ENCODE measurements at places on chromosomes 16 and 17.
A peak's percentile ranks its signal among the peaks of the same experiment; 100 is the strongest.

- no peak for DNase-seq
Observed at GRCh38 chr16:19583665-19584300, 28.3 kb downstream of the VPS35L start.

DNA sequence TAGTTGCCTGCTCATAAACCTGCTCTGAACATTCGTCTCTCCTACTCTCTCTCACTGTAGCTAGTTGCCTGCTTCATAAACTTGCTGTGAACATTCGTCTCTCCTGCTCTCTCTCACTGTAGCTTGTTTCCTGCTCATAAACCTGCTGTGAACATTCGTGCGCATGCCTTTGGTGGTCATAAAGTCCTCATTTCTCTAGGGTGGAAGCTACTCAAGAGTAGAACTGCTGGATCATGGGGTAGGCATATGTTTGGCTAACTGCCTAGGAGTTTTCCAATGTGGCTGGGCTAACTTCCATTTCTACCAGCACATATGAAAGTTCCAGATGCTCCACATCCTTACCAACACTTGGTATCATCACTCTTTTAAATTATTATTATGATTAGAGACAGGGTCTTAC, 174.6 kb upstream of the RPH3AL start:
- no peak for DNase-seq

GRCh38 chr16:60674241-60674640, 1362.0 kb downstream of the CDH8 start:
- DNase-seq: no peak

GRCh38 chr17:79135628-79136405, 61.2 kb downstream of the ENGASE start:
- DNase-seq: no peak

- DNase-seq: no peak
Observed at GRCh38 chr16:57639172-57639887, 10.9 kb downstream of the ADGRG1 start.

DNA sequence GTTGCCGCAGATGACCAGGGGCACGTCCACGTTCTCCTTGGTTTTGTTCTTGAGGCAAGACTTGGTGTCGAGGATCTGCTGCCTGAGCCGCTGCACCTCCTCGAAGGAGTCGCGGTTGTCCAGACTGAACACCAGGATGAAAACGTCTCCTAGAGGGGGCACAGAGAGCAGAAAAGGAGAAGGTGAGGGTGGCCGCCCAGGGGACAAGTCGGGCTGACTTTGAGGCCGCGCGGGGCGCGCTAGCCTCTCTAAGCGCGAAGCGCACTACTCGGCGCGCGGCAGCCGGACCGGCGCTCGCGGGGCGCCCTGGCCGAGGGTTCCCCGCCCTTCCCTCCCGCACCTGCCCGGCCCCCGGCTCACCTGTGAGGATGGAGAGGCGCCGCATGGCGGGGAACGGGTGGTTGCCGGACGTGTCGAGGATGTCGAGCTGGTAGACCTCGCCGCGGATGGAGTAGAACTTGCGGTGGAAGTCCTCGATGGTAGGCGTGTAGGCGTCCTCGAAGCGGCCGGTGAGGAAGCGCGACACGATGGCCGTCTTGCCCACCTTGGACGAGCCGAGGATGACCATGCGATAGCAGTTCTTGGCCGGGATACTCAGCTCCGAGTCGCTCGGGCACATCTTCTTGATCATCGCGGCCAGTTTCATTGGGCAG, 533 bp downstream of the RASD1 start:
- no peak for DNase-seq

GRCh38 chr17:77233635-77234334, 93.0 kb downstream of the SEC14L1 start:
- DNase-seq: no peak

GRCh38 chr17:21252796-21253645, at the start of gene NATD1:
Gene NATD1 (minus strand): TSS chr17:21253410. CDS start chr17:21253264, 146 bp downstream.
- DNase-seq: no peak

DNA sequence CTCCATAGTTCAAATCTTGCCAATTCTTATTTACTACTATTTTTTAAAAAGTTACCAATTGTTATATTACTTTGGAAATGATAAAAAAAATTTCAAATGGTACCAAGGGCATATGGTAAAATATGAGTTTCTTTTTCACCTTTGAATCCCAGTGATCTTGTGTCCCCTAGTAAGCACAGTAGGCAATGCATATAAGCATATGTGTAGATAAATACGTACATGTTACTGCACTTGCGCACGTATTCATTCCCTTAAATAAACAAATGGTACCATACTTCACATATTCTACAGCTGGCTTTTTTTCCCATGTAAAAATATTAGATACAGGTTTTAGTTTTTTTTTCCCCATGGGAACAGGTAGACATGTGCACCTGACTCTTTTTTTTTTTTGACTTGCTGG, 27.6 kb downstream of the HEATR9 start:
- DNase-seq: no peak

DNA sequence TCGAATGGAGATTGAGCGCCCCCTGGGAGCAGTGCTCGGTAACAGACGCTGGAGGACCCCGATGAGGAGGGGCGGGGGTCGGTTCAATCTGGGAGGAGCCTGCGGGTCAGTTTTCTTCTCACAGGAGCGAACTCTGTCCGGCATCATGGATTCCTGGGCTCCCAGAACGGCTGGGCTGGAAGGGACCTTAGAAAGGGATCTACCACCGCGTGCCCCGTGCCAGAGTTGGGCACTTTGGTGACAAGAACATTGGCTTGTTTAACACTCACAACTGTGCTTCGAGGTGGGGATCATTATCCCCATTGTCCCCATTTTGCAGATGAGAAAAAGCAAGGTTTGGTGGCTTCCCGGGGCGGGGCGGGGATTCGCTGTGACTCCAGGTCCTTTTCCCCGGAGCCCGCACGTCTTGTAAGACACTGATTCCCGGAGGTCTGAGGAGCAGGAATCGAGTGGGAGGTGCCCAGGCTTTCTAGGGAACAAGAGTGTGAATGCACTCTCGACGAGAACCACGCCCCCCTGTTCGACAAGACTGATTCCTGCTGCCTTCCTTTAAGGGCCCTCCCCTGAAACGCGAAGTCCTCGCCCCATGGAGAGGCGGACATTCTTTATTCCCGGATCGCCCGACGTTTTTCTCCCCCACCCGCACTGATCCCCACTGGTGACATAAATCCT, 1.5 kb upstream of the FBXL19 start:
- DNase-seq: peak; percentile 75

DNA sequence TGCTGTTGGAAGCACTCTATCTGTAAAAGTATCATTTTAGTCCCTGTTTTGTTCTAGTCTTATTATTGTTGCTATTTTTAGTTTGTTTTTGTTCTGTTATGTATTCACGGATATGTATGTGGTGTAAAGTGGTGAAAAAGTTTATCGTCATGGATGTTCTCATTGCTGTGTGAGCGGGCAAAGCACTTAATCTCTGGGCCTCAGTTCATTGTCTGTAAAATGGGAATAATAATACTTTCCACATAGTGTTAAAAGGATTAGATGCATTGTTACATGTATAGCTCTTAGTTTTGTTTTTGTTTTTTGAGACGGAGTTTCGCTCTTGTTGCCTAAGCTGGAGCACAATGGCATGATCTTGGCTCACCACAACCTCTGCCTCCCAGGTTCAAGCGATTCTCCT, 19.8 kb downstream of the TAOK1 start:
- no peak for DNase-seq

GRCh38 chr16:15876503-15876902, 11.9 kb downstream of the CEP20 start:
- no peak for DNase-seq

GRCh38 chr17:64148017-64148631, 18.2 kb upstream of the ERN1 start:
- no peak for DNase-seq

GRCh38 chr17:31595666-31596381, 204.3 kb downstream of the RAB11FIP4 start:
- no peak for DNase-seq

DNA sequence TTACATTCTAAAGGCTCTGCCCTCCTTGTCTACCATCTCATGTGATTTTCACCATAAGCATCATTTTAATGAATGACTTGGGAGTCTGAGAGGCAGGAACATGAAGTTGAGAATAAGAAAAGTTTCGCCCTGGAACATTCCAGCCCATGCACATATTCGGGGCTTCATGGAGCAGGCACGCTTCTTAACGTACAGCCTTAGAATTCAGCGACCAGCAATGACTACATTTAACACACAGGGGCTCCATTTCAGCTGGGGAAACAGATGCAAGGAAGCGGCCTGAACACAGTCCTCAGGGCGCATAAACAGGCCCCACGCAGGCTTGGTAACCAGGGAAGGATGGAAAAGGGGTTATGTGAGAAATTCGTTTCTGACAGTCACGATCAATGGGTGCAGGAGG, 357.4 kb downstream of the SLC39A11 start:
- no peak for DNase-seq

DNA sequence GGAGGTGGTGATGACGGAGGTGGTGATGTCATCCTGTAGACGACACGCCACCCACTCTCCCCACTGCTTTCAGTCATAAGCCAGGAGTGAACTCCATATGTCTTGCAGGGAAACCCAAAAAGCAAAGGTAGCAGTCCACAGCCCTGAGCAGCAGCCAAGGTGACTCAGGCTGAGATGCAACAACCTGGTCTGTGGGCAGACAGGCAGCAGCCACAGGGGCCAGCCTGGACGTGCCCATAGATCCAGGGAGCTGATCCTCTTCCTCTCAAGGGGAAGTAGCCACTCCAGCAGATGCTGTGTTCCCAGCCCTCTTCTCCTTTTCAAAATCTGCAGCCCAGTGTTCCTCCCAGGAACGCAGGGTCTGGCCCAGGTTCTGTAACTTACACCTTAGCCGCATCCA, 17.3 kb upstream of the CIITA start:
- no peak for DNase-seq

DNA sequence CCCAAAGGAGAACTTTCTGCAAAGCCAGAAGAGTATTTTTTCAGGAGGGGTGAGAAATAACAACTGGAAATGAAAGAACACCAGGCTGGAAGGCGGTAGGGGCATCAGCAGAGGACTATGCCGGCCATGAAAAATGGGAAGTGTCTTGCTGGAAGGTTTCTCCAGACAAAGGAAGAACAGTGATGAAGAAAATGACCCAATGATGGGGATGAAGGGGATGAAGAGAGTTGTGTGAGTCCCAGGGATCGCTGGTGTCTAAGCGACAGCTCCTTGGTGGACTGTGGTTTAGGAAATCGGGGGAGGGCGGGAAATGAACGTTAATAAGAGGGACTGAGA, 623 bp downstream of the TTLL6 start:
- no peak for DNase-seq

DNA sequence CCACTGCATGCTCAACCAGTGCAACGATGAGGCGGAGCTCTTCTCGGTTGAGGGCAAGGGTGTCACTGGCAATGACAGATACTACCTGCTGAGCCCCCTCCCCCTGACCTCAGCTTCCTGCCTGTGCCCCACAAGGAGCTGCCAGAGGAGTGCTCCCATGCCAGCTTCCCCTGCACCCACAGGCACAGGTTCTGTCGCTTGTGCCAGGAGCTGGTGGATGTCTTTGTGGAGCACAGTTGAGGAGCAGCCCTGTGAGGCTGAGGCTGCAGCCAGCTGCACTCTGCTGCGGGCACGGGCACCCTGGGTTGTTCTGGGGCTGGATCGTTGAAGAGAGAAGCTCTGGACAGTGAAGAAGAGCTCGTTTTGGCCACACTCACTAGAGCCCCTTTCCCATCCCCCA, 165.3 kb upstream of the ZNF267 start:
- no peak for DNase-seq

- no peak for DNase-seq
Observed at GRCh38 chr17:9115214-9116191, 94.2 kb downstream of the NTN1 start.

GRCh38 chr17:43027091-43028032, 2.3 kb downstream of the RND2 start:
- DNase-seq: no peak

DNA sequence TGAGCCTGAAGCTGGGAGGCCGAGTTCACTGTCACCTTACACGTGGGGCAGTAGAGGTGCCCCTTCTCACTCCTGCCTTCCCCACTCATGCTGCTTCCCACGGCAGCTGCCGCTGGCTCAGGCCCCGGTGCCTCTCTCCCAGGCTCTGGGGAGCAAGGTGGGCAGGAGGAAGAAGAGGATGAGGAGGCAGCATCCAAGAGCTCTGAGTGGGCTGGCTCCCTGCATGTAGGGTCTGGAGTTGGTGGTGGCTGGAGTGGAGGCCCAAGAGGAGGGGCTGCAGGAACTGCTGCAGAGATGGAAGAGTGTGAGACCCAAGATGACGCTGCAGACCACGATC, 8.9 kb downstream of the NKIRAS2 start:
- DNase-seq: no peak

DNA sequence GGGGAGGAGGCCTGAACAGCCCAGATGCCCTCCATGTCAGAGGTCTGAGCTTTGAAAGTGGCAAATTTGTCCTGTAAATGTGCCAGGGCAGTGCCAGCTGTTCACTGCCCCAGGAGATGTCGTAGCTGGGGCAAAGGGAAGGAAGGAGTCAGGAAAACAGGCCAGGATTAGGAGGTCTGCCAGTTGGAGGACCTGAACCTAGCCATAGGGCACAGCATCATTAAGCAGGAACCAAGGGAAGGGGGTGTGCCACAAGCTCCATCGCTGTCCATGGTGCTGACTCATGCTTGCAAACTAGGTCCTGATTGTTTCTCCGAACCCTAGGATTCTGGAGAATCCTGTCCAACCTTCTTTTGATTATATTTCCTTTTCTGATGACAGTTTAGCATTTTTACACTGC, 124.2 kb downstream of the TMEM132E start:
- no peak for DNase-seq

DNA sequence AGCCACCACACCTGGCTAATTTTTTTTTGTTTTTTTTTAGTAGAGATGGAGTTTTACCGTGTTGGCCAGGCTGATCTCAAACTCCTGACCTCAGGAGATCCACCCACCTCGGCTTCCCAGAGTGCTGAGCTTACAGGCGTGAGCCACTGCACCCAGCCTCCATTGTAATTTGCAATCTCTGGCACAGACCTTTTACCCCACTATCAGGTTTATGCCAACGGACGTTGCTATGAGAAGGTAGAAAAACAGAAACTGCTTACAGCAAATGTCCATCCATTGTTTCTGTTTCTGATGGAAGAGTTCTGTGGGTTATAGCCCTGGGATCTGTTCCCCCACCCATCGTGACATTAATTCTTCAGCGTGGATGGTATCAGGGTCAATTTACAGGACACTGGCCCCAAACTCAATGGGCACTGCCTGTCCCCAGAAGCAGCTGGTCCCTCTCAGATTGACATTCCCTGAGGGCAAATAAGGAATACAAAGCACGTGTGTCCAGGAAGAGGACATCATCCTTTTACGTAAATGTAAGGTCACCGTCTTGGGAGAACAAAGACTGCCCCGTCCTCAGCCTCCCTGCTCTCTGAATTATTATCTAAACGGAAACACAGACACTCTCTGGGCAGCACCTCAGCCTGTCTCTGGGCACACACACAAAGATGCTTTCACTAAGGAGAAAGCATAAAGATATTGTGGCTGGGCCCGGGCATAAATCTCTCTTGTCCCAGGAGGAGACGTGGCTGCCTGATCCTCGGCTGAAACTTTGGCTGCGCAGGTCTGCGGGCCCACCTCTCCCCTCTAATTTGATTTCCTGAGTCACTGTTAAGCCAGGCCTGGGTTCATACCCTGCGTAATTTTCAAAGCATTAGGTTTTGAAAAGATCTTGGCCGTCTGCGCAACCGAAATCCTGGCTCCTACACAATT, 5.2 kb downstream of the KCNG4 start:
- no peak for DNase-seq

- no peak for DNase-seq
Observed at GRCh38 chr17:63838631-63839171, 3.8 kb downstream of the SMARCD2 start.

- DNase-seq: no peak
Observed at GRCh38 chr17:66506641-66507040, 204.2 kb downstream of the PRKCA start.

Measured in NK-92 treated with Interleukin-12 subunit alpha and Interleukin-12 subunit beta, amount 100 ng/mL, for 24 hours (cell line).